Osteoblast (primary cell): ENCODE measurements at places on chromosomes 5 and 9. TPM values are rescaled to one million over a fixed set of nuclear protein-coding genes. Genes with fewer than 3 reads are reported as not detected.

- peaks cover 15% of the 10 kb centered on the region for H3K4me1 ChIP-seq
- peaks cover 8% of the 10 kb centered on the region for H3K36me3 ChIP-seq
- no peaks in the 10 kb centered on the region for H3K27me3 ChIP-seq
- no peak for DNase-seq
Observed at GRCh38 chr9:22005021-22005701, 3.9 kb downstream of the CDKN2B start.

Gene AFAP1L1
- total RNA-seq: 1.1 and 1.5 TPM in 2 replicates

DNA sequence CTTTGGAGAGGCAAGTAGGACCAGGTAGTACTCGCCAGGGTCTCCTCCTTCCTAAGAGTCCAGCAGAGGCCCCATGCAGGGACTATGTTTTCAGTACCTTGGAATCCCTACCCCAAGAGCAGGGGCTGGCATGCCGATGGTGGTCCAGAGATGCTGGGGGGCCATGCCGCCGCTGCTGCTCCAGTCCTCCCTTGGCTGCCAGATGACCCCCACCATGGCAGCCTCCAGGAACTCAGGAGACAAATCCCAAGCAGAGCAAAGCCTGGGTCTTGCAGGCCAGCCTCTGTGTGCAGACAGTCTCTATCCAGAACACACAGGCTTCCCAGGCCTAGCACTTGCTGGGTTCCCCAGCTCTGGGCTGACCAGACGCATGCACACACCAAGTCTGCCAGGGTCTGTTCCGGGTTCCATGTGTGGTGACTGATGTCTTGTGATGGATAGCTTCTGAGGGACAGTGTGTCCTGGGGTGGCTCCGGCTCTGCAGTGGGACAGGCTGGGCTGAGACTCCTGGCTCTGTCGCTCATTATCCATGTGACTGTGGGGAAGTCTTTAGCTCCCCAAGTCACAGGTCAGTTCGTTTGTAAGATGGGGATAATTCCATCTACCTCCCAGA lies 127.3 kb downstream of the CRB2 start:
- no peaks in the 10 kb centered on the region for H3K36me3 ChIP-seq
- DNase-seq: no peak
- H3K27ac ChIP-seq: no peak overlapping the region
- H3K4me1 ChIP-seq: no peaks in the 10 kb centered on the region
- no peaks in the 10 kb centered on the region for H3K27me3 ChIP-seq
- H3K4me3 ChIP-seq: no peak overlapping the region

Gene TAS2R1
- total RNA-seq: not detected in 2 replicates

- no peak overlapping the region for H3K4me3 ChIP-seq
- no peak overlapping the region for H3K27ac ChIP-seq
- H3K27me3 ChIP-seq: peaks cover 10% of the 10 kb centered on the region
- no peaks in the 10 kb centered on the region for H3K36me3 ChIP-seq
Observed at GRCh38 chr5:55734658-55735057, 3.2 kb upstream of the DDX4 start.

Gene UGCG
- total RNA-seq: 118 and 121 TPM in 2 replicates

Gene SLC25A48
- not detected in 2 replicates for total RNA-seq

Gene TAF11L9
- not detected in 2 replicates for total RNA-seq

DNA sequence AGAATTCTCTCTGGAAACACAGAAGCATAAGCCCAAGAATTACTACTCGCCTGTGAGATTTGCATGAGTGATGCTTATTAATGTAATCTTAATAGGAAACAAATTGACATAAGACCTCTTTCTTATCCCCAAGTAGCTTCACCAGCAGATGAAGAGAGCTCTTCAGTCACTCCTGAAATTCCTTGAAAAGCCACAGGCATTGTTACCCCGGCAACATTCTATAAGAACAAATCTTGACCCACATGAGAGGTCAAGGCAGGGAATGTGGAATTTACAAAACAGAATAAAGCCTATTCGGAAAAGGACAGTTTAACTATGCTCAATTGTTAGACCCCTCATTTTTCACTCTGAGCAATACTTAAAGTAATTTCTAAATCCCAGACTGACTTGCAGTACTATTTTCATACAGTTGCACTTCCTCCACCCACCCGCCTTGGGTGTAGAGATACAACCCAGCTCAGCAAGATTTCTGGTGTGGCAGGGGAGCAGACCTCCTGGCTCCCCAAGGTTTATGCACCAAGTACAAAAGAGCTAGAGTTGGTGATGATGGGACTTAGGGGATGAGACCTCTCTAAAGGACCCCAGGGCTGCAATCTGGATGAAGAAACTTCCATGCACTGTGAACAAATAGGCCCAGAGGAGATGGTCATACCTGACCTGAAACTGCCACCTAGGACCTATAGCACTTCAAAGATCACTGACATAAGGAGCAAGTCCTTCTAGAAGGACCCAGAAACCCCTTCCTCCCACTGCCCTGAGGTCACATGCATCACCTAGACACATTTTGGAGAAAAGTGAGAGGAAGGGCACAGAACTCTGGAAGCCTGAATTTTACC lies 242.1 kb downstream of the ZNF608 start:
- H3K4me3 ChIP-seq: no peak overlapping the region
- no peak for DNase-seq
- H3K27me3 ChIP-seq: no peaks in the 10 kb centered on the region
- H3K27ac ChIP-seq: no peak overlapping the region
- H3K36me3 ChIP-seq: no peaks in the 10 kb centered on the region

GRCh38 chr5:174314261-174314660 lies 268.8 kb downstream of the NSG2 start:
- DNase-seq: no peak
- H3K4me1 ChIP-seq: no peaks in the 10 kb centered on the region
- no peak overlapping the region for H3K4me3 ChIP-seq
- no peaks in the 10 kb centered on the region for H3K27me3 ChIP-seq
- H3K36me3 ChIP-seq: no peaks in the 10 kb centered on the region

DNA sequence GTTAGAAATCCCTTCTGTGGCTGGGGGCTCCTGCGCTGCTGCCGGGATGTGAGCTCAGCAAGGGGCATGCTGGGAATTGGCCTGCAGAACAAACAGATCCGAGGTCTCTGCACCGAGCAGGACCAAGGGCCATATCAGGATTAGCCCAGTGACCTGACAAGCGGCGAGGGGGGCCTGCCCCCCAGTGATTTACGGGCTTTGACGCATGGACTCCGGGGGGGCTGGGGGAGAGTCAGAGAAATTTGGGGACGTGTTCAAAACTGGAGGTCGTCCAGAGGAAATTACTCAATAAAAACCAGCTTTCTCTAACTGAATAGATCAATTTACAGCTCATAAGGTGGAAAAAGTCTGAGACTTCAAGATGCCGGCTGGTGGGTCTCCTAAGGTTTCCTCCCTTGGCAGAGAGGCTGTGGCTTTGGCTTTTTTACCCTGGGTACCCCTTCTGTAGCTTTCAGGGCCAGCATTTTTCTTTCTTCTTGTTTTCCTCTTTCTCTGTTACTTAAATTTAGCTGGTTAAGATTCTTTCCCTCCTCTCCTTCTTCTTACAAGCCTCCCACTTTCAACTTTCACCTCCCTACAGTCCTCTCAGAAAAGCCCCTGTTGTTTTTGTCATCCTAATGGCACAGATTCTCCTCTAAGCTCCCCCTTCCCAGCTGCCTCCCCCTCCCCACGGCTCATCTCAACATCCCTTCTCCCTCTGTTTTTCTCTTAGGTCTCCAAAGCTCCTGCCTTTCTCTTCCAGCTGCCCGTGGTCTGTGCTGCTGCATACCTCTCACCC lies 551.0 kb downstream of the CCDC171 start:
- H3K27me3 ChIP-seq: no peaks in the 10 kb centered on the region
- peaks cover 6% of the 10 kb centered on the region for H3K4me1 ChIP-seq
- no peak overlapping the region for H3K4me3 ChIP-seq

DNA sequence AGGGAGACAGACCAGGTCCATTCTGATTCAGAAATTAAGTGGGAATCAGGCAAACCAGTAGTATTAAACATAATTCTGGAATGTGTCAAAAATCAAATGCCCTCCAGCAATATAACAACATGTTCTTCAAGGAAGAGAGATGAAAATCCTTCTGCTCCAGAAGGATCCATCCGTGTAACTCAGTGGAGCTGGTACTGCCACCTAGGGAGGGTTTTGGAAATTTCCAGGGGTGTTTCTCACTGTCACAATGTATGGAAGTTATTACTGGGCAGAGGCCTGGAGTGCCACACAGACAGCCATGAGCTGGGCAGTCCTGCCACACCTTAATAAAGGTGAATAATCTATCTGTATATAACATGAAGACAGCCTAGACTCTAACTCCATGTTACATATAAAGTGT lies 87.5 kb downstream of the TTLL11 start:
- no peak for DNase-seq
- H3K27ac ChIP-seq: no peak overlapping the region
- H3K4me1 ChIP-seq: no peaks in the 10 kb centered on the region

GRCh38 chr9:13292782-13293181 lies 13.3 kb upstream of the MPDZ start:
- no peaks in the 10 kb centered on the region for H3K4me1 ChIP-seq
- no peaks in the 10 kb centered on the region for H3K36me3 ChIP-seq

- H3K4me3 ChIP-seq: no peak overlapping the region
- H3K27me3 ChIP-seq: no peaks in the 10 kb centered on the region
- peaks cover 24% of the 10 kb centered on the region for H3K36me3 ChIP-seq
- peaks cover 6% of the 10 kb centered on the region for H3K4me1 ChIP-seq
- DNase-seq: no peak
Observed at GRCh38 chr9:76521906-76522305, 62.9 kb downstream of the GCNT1 start.

GRCh38 chr5:127652952-127653611 lies 4.2 kb downstream of the CTXN3 start:
- no peak for DNase-seq
- H3K4me1 ChIP-seq: no peaks in the 10 kb centered on the region
- no peak overlapping the region for H3K4me3 ChIP-seq
- no peak overlapping the region for H3K27ac ChIP-seq

- no peaks in the 10 kb centered on the region for H3K27me3 ChIP-seq
- no peak overlapping the region for H3K4me3 ChIP-seq
- H3K27ac ChIP-seq: no peak overlapping the region
- H3K4me1 ChIP-seq: peaks cover 16% of the 10 kb centered on the region
- no peaks in the 10 kb centered on the region for H3K36me3 ChIP-seq
Observed at GRCh38 chr5:132774896-132775295, 2.1 kb downstream of the SEPTIN8 start.

DNA sequence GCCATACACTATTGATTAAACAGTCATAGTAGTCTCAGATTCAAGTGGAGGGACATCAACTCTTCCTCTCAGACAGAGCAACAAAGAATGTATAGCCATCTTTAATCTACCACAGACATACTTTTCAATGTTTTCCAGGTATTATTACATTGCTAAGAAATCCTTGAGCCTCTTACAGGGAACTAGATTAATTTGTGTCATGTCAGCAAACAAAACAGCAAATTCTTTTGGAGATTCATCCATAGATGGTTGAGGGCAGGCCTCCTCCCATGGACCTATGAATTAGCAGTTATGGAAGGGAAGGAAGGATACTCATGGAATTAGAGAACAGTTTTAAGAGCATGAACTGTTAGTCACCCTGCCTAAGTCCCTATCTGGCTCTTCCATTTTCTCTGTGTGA lies 47.8 kb upstream of the ARRDC3 start:
- no peaks in the 10 kb centered on the region for H3K4me1 ChIP-seq
- H3K36me3 ChIP-seq: no peaks in the 10 kb centered on the region
- no peaks in the 10 kb centered on the region for H3K27me3 ChIP-seq
- H3K4me3 ChIP-seq: no peak overlapping the region
- no peak for DNase-seq
- H3K27ac ChIP-seq: no peak overlapping the region

GRCh38 chr5:179221196-179221876 lies 123.9 kb downstream of the ADAMTS2 start:
- H3K27me3 ChIP-seq: no peaks in the 10 kb centered on the region
- H3K36me3 ChIP-seq: peaks cover 20% of the 10 kb centered on the region
- H3K4me3 ChIP-seq: no peak overlapping the region

GRCh38 chr5:14364576-14365472 lies 216.8 kb upstream of the OTULINL start:
- H3K27me3 ChIP-seq: no peaks in the 10 kb centered on the region
- H3K36me3 ChIP-seq: peaks cover 100% of the 10 kb centered on the region
- no peak overlapping the region for H3K27ac ChIP-seq
- no peak for DNase-seq

DNA sequence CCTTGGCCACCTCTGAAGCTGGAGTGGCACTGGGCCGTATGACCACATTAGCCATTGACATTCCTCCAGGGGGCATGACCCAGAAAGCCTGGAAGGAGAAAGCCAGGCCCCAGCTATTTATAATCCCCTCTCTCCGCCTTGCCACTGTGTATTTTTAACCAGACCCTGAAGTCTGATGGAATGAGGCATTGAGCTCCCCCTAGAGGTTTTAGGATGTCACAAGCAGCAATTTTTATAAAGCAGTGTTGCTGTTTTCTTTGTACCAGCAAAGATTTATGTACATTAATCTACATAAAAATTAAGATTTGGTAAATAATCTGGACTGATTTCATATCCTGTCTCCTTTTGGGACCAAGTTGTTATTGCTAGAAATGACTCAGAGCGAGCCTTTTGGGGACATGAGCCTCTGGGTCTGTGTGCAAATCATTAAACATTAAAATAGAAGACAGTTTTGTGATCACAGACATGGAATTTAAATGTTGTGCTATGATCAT lies 127.1 kb downstream of the TRIO start:
- peak; percentile 79 for DNase-seq
- peaks cover 59% of the 10 kb centered on the region for H3K4me1 ChIP-seq

Gene GRHPR
- 149 and 165 TPM in 2 replicates for total RNA-seq

- H3K36me3 ChIP-seq: no peaks in the 10 kb centered on the region
- peak overlapping the region; percentile 57 for H3K27ac ChIP-seq
- no peak overlapping the region for H3K4me3 ChIP-seq
- H3K4me1 ChIP-seq: peaks cover 30% of the 10 kb centered on the region
- DNase-seq: no peak
Observed at GRCh38 chr9:27124151-27124550, 15.1 kb downstream of the TEK start.

- peak; percentile 89 for DNase-seq
- no peaks in the 10 kb centered on the region for H3K27me3 ChIP-seq
Observed at GRCh38 chr5:54651482-54652076, 134.0 kb downstream of the SNX18 start.

Gene NUTM2G
- total RNA-seq: not detected in 2 replicates

Gene RALGPS1
- total RNA-seq: 5.1 and 5.3 TPM in 2 replicates

DNA sequence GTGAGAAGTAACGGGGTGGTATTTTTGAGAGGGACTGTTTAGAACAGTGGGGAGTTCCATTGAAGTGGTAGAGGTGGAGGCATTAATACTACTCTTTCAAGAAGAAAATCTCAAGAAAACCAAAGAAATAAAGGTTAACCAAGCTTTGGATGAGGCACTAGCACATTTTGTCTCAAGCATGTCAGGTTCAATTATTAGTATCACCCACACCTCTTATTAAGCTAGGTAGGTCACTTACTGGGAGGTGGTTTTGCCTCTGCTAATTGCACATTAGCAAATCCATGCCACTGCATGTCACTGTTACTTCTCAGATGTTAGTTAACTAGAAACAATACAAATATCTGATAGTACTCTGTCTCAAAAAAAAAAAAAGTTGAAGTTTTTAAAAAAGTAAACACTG lies 10.2 kb downstream of the RABGAP1 start:
- no peaks in the 10 kb centered on the region for H3K27me3 ChIP-seq
- DNase-seq: no peak
- no peak overlapping the region for H3K4me3 ChIP-seq
- H3K4me1 ChIP-seq: peaks cover 5% of the 10 kb centered on the region
- no peak overlapping the region for H3K27ac ChIP-seq

Gene BTNL3
- not detected in 2 replicates for total RNA-seq

Gene PROB1
- 1.1 and 1.2 TPM in 2 replicates for total RNA-seq

- H3K36me3 ChIP-seq: peaks cover under 1% of the 10 kb centered on the region
- no peak overlapping the region for H3K4me3 ChIP-seq
- H3K27me3 ChIP-seq: no peaks in the 10 kb centered on the region
- no peak overlapping the region for H3K27ac ChIP-seq
Observed at GRCh38 chr9:73176450-73176875, 24.8 kb downstream of the ANXA1 start.

GRCh38 chr5:110070836-110071235 lies 381.1 kb downstream of the MAN2A1 start:
- no peaks in the 10 kb centered on the region for H3K4me1 ChIP-seq
- no peaks in the 10 kb centered on the region for H3K36me3 ChIP-seq
- no peak overlapping the region for H3K4me3 ChIP-seq
- no peak for DNase-seq
- no peak overlapping the region for H3K27ac ChIP-seq
